ENCODE measurements at places on chromosomes 6 and 20.

DNA sequence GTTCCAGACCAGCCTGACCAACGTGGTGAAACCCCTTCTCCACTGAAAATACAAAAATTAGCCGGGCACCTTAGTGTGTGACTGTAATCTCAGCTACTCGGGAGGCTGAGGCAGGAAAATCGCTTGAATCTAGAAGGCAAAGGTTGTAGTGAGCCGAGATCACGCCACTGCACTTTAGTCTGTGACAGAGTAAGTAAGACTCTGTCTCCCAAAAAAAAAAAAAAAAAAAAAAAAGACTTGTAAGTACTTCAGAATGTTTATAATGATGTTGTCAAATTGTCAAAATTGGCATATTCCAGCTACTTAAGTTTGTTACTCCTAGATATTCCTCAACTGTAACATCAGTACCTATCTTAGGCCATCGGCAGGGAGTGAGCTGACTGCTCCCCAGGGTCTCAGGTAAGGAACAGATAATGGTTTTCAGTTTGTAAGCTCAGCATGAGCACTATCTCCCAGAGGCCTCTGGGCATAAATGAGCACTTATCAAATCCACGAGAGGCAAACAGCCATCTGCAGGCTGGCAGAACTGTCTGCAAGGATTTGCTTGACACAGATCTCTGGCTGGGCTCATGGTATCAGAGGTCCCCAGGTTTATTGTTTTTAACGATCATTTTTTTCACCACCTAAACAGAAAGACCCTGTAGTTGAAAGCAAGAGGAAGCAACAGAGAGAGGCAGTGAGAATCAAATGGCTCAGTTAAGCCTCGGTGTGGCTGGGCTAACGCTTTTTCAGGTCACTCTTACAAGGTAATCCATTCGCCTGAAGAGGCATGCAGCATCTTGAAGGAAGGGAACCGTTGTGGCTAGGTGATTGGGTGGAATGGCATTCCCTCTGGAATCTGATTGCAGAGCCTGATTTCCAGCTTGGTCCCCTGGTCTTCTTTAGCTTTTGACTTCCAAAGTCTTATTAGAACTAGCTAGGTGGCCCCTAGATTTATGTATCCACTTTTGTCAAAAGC is 115.9 kb downstream of the LY86 start:
- no peak for DNase-seq

GRCh38 chr6:85463621-85464259 is 13.9 kb downstream of the NT5E start:
- DNase-seq = no peak

DNA sequence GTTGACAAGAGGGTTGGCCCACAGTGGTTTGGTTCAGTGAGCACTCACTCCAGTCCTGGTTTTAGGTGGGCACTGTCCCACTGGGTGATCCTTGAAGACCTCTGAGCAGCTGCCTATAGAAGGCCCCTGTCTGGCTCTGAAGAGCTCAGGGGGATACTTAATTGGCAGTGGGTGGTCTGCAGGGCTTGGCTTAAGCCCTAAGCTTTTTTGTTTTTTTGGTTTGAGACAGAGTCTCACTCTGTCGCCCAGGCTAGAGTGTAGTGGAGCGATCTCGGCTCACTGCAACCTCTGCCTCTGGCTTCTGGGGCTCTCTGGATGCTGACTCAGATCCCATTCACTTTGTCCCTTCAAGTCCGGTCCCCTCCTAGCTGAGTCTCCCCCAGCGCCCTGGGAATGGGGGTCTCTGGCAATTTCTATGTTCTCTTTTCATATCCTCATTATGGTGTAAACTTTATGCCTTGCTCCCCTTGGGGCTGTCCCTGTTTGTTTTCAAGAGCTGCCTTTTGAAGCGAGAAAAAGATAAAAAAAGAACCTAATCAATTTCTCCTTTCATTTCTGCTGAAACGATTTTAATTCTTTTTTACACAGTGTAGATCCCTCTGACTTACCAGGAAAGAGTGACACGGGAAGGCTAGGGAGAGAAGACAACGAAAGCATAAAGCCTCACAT is 12.2 kb upstream of the KCNG1 start:
- no peak for DNase-seq

GRCh38 chr6:131923356-131923755 is 27.8 kb downstream of the CCN2 start:
- DNase-seq = no peak

GRCh38 chr20:38034108-38034649 is 633 bp downstream of the RPRD1B start:
- no peak for DNase-seq

- no peak for DNase-seq
Observed at GRCh38 chr20:54587408-54587807, 112.0 kb downstream of the DOK5 start.

GRCh38 chr20:12949429-12949980 is 59.3 kb upstream of the SPTLC3 start:
- DNase-seq = no peak

DNA sequence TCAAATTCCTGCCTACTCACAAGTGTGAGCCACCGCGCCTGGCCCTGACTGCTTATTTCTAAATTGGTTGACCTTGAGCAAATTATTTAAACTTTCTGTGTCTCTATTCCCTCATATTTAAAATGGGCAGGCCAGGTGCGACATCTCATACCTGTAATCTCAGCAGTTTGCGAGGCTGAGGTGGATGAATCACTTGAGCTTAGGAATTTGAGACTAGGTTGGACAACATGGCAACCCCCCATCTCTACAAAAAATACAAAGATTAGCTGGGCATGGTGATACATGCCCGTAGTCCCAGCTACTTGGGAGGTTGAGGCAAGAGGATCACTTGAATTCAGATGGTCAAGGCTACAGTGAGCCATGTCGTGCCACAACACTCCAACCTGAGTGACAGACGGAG is 26.5 kb downstream of the DCBLD1 start:
- no peak for DNase-seq

- DNase-seq = no peak
Observed at GRCh38 chr6:149586149-149586548, 20.0 kb downstream of the GINM1 start.

DNA sequence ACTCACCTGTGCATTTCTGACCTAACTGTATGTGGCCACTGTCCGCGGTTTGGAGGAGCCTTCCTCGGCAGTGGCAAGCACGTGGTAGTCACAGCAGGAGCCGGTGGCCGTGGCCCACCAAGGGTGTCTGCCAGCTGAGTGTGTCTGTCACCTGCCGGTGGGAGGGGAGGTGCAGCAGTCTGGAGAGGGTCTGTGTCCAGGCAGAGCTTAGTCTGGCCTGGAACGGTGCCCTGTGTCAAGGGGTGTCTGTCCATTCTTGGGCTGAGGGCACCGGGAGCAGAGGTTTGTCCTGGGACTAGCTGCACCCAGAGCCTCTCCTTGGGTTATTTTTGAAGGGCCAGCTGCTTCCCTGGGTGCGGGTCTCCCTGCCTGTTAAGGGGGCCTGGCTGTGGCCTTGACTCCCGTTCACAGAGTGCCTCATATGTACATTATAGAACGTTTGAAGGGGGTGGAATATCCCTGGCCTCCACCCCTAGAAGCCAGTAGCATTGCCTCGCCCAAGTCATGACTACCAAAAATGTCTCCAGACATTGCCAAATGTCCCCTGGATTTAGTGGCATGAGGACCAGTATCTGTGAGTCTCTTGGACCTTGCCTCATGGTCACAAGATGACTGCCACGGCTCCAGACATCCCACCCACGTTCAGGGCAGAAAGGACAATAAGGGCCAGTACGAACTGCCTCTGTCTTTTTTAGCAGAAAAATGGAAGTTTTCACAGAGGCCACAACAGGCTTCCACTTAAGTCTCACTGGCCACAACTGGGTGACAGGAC is 5.2 kb downstream of the RBM38 start:
- DNase-seq = no peak

DNA sequence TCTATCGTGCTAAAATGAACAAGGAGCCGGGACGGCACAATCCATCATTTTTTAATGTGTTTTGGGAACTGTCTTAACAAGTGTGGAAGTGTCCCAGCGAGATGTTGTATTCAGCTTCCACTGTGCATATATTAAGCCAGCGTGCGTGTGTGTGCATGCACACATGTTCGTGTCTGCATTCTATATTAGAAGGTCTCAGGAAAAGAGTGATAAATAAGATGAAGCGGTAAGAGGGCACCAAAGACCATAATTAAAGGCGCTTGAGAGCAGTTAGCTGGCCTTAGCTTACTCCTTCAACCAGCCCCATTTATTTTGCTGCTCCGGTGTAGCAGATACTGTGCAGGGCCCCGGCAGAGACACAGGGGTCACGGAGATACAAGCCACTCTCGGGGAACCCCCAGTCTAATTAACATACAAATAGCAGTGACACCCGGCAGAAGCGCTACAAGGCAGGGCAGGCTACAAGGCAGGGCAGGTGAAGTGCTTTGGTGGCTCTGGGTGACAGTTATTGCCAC is 206.5 kb upstream of the RREB1 start:
- no peak for DNase-seq

DNA sequence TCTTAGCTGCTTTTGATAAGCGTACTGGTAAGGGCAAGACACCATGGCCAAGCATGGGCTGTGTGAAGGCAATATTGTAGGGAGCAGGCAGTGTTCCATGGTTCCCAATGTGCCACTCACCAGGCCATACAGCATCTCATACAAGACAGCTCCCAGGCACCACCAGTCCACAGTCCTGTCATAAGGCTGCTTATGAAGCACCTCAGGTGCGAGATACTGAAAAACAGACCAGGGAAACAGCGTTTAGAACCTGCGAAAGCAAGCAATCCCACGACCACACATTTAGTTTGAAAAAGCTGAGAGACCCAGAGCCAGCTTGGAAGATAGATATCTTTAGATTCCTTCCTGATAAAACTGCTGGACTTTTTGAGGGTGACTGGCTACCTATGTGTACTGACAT is 119.1 kb upstream of the SLC2A12 start:
- DNase-seq = no peak

DNA sequence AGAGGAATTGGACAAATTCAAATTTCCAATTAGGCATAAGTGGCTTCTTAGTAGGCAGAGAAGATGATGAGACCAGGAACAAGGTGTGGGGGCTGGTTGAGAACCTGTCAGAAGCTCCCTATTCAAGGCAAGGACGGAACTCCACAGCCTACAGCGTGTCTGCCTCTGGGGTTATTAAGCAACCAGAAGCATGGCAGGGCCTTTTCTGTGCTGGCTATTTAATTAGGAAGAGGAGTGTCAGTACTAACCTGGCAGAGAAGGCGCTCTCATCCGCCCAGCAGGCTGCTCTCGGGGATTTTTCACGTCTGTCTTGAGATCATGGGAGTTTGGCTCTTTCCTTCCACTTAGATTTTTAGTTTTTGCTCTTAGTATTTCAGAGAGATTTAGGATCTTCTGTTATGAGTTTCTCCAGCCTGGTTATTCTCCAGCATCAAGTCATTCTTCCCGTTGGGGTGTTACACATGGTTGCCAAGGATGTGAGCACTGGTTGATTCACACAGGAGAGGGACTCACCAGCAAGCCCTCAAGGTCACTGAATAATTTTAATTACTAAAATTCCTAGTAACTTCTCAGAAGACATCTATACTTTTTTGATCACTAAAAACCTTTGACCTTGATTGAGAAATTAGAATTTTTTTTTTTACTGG is 23.9 kb downstream of the ADTRP start:
- no peak for DNase-seq

DNA sequence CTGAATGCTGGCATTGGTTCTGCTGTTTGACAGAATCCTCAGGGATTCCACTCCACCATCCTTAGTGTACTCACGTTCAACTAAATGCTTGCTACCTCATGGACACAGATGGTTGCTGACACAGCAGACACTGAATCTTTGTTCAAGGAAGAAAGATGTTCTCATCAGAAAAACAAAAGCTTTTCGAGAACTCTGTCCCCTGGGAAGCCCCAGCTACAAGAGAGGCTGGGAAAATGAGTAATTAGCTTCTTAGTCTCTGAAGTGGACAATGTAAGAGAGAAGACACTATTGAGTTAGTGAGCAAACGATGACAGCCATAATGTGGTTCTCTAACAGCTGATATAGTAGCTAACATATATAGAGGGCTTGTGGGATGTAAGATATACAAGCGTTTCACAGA is 30.9 kb upstream of the ENPP5 start:
- DNase-seq = no peak

GRCh38 chr6:88262332-88262731 is 96.2 kb upstream of the CNR1 start:
- no peak for DNase-seq

- DNase-seq = no peak
Observed at GRCh38 chr6:169792306-169793015, 41.0 kb downstream of the ERMARD start.

Measured in breast epithelium (tissue), 4 donors.